ENCODE measurements at places on chromosomes 12 and 14.

- DNase-seq, result no peak
These were observed 248.5 kb upstream of the PDE3A start for GRCh38 chr12:20119596-20120402.

- no peak for DNase-seq
These were observed 106.4 kb downstream of the DIP2B start for GRCh38 chr12:50611021-50611744.

DNA sequence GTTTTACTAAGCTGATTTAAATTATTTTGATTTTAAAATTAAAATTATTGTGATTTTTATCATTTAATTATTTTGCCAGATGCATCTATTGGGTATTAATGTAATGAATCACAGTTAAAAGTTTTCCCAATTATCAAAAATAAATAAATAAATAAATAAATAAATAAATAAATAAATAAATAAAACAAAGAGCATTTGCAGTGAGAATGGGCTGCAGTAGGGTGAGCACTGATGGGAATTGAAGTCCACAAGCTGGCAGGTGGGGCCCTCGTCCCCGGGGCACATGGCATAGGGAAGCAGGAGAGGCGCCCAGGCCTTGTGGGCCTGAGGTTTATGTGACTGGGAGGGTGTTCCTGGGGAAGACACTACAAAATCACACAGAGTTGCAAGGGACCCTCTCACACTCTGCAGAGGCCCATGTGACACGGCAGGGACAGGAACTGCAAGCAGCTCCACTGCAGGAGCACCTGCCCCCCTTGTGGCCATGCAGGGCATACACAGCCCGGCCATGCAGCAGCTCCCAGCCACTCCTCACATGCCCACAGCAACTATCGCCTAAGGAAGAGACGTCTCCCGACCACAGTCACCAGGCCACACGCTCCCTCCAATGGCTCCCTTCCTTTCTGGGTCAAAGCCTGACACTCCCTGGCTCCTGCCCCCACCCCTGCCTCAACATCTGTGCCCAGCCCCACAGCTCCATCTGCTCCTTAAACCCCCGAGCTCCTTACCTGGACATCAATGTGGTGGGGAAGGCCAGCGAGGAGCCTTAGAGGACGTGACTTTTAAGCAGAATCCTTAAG lies 256.3 kb upstream of the SFSWAP start:
- DNase-seq, result peak; percentile 12

- DNase-seq, result no peak
These were observed 378.8 kb upstream of the DCN start for GRCh38 chr12:91561301-91561957.

DNA sequence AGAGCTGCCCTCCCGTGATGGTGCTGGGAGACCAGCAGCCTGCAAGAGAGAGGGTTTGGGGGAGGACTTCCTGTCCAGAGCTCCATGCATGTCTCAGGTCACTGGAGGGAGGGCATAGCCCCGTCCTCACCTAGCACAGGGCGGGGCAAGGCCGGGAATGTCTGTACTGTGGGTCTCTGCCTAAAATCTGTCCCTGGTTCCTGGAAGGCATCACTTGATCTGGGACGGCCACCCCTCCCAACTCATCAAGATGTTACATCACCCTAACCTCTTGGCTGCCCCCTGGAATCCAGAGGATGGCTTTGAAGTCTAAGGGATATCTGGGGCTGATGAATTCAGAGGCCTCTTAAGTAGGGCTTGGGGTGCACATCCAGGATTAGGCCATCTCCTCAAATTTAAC lies 37.0 kb upstream of the MEG3 start:
- DNase-seq, result no peak

DNA sequence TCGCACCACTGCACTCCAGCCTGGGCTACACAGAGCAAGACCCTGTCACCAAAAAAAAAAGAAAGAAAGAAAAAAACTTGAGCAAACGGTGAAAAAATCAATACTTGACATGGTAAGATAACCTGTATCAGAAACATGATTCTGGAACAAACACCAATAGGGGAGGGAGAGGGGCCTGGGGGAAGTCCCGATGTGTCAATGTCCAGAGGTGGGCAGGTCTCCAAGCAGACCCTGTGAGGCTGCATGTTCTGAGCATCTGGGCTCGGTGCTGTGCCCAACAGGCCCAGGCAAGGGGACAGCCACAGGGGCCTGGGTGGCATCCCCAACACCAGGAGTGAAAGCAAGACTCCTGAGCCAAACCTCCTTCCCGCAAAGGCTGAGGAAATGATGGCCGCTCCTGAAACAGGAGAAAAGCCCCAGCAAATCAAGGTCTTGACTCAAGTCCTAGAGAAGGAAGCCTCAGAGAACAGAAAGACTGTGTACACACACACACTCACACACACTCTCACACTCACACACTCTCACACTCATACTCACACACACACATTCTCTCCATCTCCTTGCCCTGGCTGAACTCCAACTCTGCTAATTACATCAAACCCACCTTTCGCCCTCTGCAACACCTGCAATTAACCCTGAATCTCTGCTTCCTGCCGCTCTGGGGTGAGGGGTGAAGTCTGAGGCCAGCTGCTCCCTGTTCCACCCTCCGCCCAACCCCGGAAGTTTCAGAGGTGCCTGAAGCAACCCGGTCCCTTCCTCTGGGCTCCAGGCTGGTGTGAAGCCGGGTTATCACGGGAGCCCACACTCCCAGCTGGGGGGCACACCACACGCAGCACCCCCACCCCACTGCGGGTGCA lies 20.4 kb downstream of the CCDC88C start:
- no peak for DNase-seq

DNA sequence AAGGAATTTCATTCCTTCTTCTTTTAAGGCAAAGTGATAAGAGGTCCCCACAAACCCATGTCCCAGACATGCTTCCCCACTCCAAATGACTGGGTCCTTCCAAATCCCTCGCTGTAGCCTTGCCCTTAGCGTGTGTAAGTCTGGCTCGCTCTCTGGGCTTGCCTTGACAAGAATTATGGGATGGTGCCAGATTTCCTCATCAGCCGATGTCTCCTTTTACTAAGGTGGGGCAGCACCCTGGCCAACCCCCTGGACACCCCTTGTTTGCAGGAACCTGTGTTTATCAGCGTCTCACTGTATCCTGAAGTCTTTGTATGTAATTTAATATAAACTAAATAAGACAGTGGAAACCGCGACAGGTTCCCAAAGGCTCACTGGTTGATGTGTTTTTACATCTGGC lies 493.3 kb downstream of the EGLN3 start:
- DNase-seq, result no peak

DNA sequence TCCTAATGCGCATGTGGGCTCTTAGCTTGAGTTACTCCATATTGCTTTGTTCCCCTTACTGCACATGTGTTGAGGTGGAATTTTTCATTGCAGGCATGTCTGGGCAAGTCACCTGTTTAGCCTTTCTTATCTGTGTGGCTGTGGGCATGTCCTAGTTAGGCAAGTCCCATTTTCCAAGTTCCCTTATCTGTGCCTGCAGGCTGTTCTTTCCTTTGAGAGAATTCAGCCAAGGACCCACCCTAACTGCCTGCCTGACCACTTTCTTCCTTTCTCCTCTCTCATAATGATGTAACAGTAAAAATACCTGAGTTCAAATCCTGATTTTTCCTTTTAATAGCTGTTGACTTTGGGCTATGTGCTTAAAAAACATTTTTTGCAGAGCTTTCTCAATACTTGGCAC lies 870.6 kb downstream of the NRXN3 start:
- DNase-seq, result no peak

GRCh38 chr12:12025799-12026386 lies 44.8 kb upstream of the BCL2L14 start:
- DNase-seq, result no peak

GRCh38 chr12:508145-508544 lies 48.4 kb downstream of the B4GALNT3 start:
- no peak for DNase-seq

DNA sequence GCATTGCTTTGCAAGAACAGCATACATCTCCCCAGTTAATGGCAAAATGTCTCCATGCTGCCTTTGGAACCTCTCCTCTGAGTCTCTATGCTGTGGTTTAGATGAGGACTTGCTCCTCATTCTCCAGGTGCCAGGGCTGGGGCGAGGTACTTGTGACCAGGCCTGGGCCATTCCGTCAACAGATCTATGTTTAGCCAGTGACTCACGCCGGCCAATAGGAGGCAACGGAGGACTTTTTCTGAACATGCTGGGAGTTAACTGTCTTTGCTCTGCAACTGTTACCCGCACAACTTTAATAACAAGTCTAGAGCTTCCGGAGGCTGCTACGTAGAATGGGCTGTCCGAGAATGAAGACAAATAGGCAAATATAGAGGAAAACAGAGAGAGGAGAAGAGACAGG lies 214.2 kb downstream of the GLT1D1 start:
- DNase-seq, result no peak

GRCh38 chr14:69663300-69663643 lies 51.9 kb downstream of the SUSD6 start:
- no peak for DNase-seq

DNA sequence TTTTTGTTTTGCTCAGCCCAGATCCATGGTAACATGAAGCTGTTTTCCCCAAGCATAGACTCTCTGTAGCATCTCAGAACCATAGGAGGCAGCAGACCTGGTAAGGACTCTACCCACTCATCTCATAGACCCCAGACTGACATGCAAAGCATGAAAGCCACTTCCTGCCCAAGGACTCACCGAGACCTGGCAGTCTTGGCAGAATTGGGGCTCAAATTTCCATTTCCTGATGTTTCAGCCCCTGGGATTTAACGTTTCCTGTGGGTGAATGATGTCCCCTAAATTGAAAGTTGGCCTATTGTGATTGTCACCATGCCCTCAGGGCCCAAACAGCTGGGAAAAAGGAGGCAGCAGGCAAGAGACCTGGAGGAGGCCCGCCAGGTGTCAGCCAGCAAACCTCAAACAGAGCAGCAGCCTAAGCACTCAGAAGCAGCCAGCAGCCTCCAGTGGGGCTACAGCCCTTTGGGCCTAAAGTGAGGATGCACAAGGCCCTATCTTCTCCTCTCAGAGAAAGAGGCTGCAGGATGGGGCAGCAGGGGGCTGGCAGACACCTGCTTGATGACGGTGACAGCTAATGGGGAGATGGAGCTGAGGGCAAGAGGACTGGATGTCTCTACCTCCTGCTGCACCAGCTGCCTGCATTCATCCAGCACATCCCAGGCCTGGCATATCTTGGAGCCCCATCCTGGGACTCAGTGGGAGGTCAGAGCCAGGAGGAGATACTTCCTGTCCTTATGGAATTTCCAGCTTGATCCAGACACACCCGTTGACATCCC lies 8.5 kb downstream of the KRT85 start:
- no peak for DNase-seq

DNA sequence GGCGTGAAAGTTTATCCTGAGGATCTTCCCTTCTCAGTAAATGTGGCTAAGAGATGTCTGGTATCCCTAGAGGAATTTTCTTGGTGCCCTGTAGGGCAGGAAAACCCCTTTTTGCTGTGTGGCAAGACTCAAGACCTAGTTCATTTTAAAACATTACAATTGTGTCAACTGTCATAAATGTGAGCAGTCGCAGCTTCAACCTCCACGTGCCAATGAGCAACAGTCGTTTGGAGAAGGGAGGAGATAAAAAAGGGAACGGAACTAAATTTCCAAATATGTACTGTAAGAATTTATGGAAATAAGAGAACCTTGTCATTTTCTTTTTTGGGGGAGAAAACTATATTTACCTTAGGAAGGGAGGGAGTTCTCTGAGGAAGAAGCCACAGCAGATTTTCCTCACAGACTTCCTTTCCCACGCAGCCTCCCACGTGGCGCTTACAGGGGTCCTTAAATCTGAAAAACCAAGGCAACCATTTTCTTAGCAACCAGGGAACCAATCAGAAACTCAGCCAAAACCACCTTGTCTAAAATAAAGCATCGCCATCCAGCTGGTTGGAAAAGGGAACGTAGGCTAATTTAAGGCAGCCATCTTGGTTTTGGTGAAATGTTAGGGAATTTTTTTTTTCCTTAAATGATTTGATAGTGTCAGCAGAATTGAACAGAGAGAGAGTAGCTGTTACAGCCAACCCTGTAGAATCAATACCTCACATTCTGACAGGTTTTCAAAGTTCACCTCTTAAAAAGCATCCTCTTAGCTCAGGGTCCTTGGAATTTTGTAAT lies 99.1 kb downstream of the FIGNL2 start:
- DNase-seq, result no peak

DNA sequence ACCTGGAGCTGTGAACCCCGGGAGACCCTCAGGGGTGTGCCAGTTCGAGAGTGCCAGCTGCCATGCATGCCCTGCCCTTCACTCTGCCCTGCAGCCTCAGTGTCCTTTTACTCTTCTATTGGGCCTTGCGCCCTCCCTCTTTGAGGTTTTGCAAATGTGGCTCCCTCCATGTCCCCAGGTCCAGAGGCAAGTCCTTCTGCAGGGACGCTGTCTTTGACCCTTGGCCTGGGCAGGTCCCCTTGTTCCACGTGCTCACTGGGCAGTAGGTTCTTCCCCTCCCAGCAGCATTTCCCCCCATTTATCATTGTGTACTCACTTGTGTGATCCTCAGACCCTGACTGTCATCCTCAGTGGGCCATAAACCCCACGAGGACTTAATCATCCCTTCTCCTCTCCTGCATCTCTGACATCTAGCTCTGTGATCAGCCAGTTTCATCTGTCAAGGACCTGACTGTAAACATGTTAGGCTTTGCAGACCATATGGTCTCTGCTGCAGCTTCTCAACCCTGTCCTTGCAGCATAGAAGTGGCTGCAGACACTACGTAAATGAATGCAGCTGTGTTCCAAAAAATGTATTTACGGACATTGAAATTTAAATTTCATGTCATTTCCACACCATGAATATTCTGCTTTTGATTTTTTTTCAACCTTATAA lies 36.6 kb downstream of the TSPAN9 start:
- DNase-seq, result no peak

- DNase-seq, result no peak
These were observed 31.9 kb upstream of the CAND1 start for GRCh38 chr12:67237231-67237630.

DNA sequence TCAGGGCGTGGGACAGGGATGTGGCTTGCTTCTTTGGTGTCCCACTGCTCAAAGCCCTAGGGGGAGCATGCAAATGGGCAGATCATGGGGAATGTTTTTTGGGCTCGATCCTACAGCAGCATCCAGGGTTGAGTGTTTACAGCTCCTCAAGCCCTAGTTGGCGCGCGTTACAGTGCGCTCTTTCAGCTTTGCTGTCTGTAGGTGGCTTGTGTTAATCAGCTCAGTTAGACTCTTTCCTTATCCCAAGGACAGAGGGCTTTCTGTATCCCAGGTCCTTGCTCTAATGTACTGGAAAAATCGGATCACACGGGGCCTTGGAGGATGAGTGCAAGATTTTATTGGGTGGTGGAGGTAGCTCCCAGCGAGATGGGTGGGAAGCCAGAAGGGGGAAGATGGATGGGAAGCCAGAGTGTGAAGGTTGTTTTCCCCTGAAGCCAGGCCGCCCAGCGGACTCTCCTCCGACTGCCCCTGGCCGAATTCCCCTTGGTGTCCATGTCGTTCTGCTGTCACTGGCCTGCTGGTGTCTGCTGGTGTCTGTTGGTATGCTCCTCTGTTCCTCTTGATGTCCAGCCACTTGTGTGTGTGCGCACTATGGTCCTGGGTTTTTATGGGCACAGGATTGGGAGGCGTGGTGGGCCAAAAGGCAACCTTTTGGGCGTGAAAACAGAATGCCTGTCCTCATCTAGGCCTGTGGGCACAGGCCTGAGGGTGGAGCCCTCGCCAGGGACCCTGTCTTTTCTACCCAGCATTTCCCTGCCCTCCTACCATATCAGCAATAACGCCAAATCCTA lies 10.7 kb upstream of the TXNRD1 start:
- no peak for DNase-seq

Data from NCI-H1436 (cell line).